ENCODE measurements at places on chromosomes 4 and X. TPM values are rescaled to one million over a fixed set of nuclear protein-coding genes. Genes with fewer than 3 reads are reported as not detected.

The ARX gene
- polyA plus RNA-seq: 78.0 TPM

The CNGA1 gene
- 0.02 TPM for polyA plus RNA-seq

The PRKG2 gene
- 0.13 TPM for polyA plus RNA-seq

The IL2RG gene
- 1.2 TPM for polyA plus RNA-seq

The NUP62CL gene
- polyA plus RNA-seq: 0.53 TPM

The NAA11 gene
- polyA plus RNA-seq: not detected

The TBX22 gene
- polyA plus RNA-seq: not detected

The BRS3 gene
- polyA plus RNA-seq: 0.21 TPM

The CXXC4 gene
- polyA plus RNA-seq: 2.4 TPM

The KLHL5 gene
- polyA plus RNA-seq: 33.1 TPM

The CT45A5 gene
- polyA plus RNA-seq: not detected

The NXF2 gene
- polyA plus RNA-seq: not detected

The DCAF8L2 gene
- polyA plus RNA-seq: 0.61 TPM

The MAP9 gene
- polyA plus RNA-seq: 7.6 TPM

The SH2D1A gene
- 0.88 TPM for polyA plus RNA-seq

The PJA1 gene
- 23.3 TPM for polyA plus RNA-seq

The GAR1 gene
- polyA plus RNA-seq: 14.8 TPM

The GAGE1 gene
- not detected for polyA plus RNA-seq

The CT47B1 gene
- polyA plus RNA-seq: not detected

The CSAG1 gene
- not detected for polyA plus RNA-seq

The STATH gene
- not detected for polyA plus RNA-seq

The DRD5 gene
- not detected for polyA plus RNA-seq

The MEPE gene
- polyA plus RNA-seq: not detected

The AFP gene
- not detected for polyA plus RNA-seq

The GPR82 gene
- polyA plus RNA-seq: 0.35 TPM

The PPP1R2C gene
- polyA plus RNA-seq: not detected

The GPR50 gene
- not detected for polyA plus RNA-seq

The SCRG1 gene
- 0.08 TPM for polyA plus RNA-seq

The GAGE13 gene
- not detected for polyA plus RNA-seq

The STARD8 gene
- 4.6 TPM for polyA plus RNA-seq

The GAGE12E gene
- not detected for polyA plus RNA-seq

The IL1RAPL2 gene
- 0.08 TPM for polyA plus RNA-seq

The CT45A10 gene
- polyA plus RNA-seq: not detected

The TASL gene
- 2.2 TPM for polyA plus RNA-seq

The L1CAM gene
- 0.63 TPM for polyA plus RNA-seq

The PAGE5 gene
- not detected for polyA plus RNA-seq

The GPM6B gene
- 3.4 TPM for polyA plus RNA-seq

The LUZP4 gene
- not detected for polyA plus RNA-seq

The UGT2A3 gene
- not detected for polyA plus RNA-seq

The TLR6 gene
- polyA plus RNA-seq: 0.52 TPM

The MAGEA8 gene
- polyA plus RNA-seq: not detected

The STK32B gene
- polyA plus RNA-seq: 1.3 TPM

The RHOXF1 gene
- polyA plus RNA-seq: 2.9 TPM

The DRP2 gene
- polyA plus RNA-seq: 1.5 TPM

The CD40LG gene
- polyA plus RNA-seq: 1.3 TPM

The RWDD4 gene
- polyA plus RNA-seq: 30.5 TPM

The PABPC5 gene
- 6.9 TPM for polyA plus RNA-seq

The CHM gene
- 9.5 TPM for polyA plus RNA-seq

The ACSL4 gene
- 23.3 TPM for polyA plus RNA-seq

The ART3 gene
- 1.5 TPM for polyA plus RNA-seq

The SPANXA2 gene
- not detected for polyA plus RNA-seq

The SSX4 gene
- polyA plus RNA-seq: not detected

The MAGEC1 gene
- polyA plus RNA-seq: 0.05 TPM

The VCX3B gene
- polyA plus RNA-seq: not detected

The PKD2 gene
- polyA plus RNA-seq: 63.5 TPM
